NCI-H524 treated with DMSO at 0.1 percent for 48 hours (cell line): ENCODE measurements at places on chromosomes 11 and 22.

DNA sequence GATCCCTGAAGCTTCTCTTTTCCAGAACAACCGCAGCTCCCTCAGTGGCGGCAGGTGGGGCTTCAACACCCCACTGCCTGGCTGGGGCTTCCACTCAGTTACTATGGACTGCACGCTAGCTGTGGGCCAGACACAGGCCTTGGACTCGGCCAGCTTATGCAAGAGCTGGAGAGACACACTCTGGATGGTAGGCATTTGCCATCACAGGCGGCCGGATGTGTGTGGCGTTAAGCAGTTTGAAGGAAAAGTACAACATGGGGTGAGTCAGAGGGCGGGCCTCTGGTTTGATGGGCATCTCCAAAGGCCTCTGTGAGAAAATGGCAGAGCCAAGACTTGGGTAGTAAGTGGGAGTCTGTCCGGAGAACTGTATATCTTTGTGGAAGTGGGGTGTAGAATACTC is 17.6 kb downstream of the KCNJ4 start:
- DNase-seq = no peak

- no peak for DNase-seq
Measured at GRCh38 chr11:131645237-131645636, 274.8 kb downstream of the NTM start.

- DNase-seq = peak; percentile 44
Measured at GRCh38 chr11:72413914-72414628, 20.3 kb downstream of the CLPB start.

DNA sequence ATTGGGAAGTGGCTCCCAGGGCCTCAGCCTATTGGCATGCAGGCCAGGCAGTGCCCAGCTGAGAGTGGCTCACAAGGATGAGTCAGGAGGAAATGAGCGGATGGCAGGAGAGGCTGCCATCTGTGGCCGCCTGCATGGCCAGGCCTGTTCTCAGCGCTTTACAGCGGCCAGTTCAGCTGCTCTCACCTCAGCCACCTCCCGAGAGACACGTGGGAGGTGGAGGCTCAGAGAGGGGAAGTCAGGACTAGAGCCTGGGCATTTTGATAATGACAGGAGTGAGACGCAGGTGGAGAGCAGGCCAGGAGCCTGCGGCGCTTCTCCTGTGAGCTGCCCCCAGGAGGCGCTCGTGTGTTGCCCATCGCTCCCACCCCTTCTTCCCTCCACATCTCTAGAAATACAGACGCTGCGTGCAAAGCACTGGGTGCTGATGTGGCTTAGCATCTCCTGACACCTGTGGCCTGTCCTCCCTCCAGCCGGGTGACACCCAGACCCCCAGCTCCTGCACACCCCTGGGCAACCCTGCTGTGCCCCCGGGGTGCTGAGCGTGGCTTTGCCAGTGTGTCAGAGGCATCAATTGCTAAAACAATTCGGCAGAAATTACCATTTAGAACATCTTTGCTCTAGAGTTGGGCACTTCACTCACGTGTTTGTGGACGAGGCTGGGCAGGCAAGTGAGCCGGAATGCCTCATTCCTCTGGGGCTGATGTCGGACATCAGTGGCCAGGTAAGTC is 21.4 kb upstream of the PANX2 start:
- no peak for DNase-seq

DNA sequence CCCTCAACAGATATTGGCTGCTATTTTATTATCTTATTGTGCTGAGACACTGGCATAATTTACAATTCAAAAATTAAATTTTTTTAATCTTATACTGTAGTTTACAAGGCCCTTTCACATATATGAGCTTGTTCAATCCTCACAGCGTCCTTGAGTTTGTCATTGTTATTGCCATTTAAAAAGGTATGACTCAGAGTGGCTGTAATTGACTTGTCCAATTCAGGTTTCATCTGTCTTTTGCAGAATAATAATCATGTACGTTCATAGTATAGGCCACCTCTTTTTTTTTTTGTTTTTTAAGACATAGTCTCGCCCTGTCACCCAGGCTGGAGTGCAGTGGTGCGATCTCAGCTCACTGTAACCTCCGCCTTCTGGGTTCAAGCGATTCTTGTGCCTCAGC is 11.5 kb downstream of the PTPRJ start:
- no peak for DNase-seq

DNA sequence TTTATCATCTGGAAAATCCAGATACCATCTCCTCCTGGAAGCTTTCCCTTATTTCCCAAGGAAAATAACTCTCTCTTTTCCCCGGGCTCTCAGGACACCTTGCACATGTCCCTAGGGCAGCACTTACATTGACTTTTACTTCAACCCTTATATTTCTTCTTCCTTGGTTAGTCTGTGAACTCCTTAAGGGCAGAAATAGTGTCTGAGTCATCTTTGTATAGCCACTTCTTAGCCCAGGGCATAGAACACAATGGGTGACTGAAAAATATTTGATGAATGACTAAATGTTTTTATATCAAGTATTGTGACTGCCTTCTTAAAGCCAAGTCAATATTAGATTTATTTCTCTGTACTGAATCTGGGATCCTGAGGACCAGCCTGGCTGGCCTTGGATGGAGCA is 45.4 kb upstream of the MYOD1 start:
- DNase-seq = no peak

- no peak for DNase-seq
Measured at GRCh38 chr11:118843565-118843964, 40.1 kb upstream of the CXCR5 start.

GRCh38 chr11:17391493-17392355 is 3.3 kb upstream of the KCNJ11 start:
- no peak for DNase-seq

- no peak for DNase-seq
Measured at GRCh38 chr11:130872981-130873380, 43.3 kb downstream of the SNX19 start.

DNA sequence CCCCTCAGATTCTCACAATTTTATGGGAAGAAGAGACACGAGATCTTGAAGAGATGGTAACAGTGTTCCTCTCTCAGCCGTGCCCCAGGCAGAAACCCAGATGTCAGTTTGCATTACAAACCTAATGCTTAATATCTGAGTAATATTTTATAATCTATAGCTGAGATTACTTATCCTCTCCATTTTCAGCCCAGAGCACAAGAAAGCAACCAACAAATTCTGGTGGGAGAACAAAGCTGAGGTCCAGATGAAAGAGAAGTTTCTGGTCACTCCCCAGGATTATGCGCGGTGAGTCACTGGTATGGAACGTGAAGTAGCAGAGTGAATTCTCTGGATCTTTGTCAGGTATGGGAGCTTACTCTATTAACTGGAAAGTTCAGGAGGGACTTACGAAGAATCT is 884 bp downstream of the CENATAC start:
- DNase-seq = no peak

- no peak for DNase-seq
Measured at GRCh38 chr11:116697639-116698038, 75.1 kb downstream of the BUD13 start.

DNA sequence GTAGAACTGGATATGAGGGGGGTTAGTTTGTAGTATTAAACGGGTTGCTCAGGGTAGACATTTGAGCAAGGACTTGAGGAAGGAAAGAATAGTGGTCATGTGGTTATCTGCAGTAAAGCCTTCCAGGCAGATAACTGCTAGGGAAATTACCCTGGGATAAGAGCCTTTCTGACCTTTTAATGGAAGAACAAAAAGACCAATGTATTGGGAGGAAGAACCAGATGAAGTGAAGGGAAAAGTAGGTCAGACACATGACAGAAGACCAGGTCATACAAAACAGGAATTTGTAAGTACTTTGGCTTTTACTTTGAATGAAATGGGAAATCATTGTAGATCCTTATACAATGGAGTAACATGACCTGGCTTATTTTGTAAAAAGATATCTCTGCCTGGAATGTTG is 241.9 kb upstream of the CTSC start:
- DNase-seq = no peak

- no peak for DNase-seq
Measured at GRCh38 chr11:87425391-87425790, 387.7 kb downstream of the TMEM135 start.

GRCh38 chr11:68354148-68354872 is 41.9 kb downstream of the LRP5 start:
- no peak for DNase-seq

- DNase-seq = no peak
Measured at GRCh38 chr11:10551290-10551592, 10.3 kb upstream of the RNF141 start.

GRCh38 chr11:131827430-131827829 is 457.0 kb downstream of the NTM start:
- DNase-seq = no peak

DNA sequence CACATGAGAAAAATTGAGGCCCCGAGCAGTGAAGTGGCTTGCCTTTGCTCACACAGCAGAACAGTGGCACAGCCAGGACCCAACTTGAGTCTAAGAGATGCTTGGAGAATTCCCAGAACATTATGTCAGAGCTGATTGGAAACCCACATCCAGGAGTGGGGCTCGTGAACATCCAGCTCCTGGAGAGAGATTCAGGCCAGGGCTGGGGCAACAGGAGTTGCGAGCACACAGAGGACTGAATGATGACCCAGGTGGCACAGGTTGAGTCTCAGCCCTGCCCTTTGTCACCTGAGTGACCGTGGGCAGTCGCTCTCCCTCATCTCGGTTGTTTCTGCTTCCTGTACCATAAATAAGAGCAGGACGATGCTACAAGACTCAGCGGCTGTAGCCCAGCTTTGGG is 102.6 kb downstream of the MYO18B start:
- DNase-seq = no peak

DNA sequence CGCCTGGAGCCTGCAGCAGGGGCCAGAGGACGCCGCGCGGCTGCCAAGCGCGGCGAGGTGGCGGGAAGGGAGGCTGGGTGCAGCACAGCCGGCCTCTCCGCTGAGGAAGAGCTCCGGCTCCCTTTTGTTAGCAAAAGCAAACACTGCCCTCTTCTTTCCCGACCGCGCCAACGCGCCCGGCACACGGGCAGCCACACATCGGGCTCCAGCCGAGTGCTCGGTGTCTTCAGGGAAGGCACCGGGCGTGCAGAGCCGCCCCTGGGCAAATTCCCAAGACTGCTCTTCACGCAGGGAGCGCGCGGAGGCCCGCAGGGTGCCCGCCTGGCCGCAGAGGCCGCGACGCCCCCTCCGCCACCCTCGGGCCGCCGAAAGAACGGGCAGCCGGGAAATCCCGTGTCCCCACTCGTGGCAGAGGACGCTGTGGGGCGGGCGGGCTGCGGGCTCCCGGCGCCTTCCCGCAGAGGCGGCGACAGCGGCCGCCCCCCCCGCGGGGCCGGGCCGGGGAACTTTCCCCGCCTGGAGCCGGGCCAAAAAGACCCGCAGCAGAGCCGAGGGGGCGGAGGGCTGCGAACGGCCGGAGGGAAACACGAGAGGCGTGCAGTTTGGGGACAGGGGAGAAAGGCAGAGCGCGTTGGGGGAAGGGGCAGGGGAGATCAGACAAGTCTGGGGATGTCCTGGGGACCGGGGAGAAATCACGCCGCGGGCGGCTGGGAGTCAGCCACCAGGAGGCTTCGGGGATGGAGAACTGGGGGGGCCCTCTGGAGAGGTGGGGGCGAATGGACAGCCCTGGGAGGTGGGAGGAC is 931 bp downstream of the CADM1 start:
- DNase-seq = peak; percentile 39

DNA sequence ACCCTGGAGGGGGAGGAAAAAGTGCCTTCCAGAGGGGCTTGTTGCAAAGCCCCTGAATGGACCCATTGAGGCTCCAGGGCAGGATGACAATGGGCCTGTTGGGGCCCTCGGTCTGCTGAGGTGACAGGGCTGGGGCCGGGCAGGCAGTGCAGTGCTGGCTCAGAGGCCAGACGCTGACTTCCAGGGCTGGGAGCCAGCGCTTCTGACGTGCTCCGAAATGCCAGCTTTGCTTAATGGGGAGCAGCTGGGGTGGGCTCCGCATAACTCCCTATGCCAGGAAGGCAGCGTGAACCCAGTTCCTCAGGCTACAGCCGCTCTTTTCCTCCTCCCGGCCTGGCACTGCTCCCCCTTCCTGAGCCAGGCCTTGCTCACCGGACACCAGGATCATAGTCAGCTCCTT is 17.7 kb downstream of the NAV2 start:
- no peak for DNase-seq

- DNase-seq = no peak
Measured at GRCh38 chr22:27196606-27197005, 539.2 kb downstream of the MIAT start.

- DNase-seq = no peak
Measured at GRCh38 chr11:13042873-13043342, 33.8 kb downstream of the RASSF10 start.

DNA sequence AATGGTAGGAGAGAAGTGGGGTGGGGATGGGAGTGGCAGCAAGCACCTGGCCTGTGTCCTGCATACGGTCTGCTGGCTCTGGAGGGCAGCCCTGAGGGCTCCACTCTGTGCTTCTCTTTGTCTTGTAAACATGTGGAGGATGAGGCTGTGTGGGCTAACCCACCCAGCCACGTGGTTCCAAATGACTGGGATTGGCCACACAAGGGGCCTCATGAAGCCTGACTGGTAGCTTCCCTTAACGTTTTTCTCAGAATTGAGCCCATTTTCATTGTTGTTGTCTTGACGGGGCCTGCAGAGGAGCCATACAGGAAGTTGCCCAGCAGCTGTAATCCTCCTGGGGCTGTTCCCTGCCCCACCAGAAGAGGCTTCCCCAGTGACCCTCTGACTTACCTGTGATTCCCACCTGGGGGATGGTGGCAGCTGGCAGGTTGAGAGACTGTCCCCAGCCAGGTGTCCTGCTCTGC is 18.0 kb downstream of the DERL3 start:
- no peak for DNase-seq

DNA sequence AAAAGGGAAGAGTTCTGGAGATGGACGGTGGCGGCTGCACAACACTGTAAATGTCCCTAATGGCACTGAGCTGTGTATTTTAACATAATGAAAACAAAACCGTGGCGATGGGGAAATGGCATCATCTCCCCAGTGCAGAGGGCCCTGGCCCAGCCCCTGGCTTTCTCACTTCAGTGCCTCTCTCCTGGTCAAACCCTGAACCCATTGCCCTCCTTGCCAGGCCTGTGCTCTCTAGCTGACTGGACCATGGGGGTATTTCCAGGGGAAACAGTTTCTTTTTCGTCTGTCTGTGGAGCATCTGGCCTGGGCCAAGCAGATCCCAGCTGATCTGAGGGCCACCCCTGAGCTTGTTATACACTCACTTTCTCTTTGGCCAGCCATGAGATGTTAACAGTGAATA is 17.4 kb upstream of the NAP1L4 start:
- no peak for DNase-seq

- DNase-seq = no peak
Measured at GRCh38 chr11:70092959-70093715, 15.0 kb downstream of the ANO1 start.

GRCh38 chr11:61002598-61002997 is 31.1 kb downstream of the CD6 start:
- no peak for DNase-seq

GRCh38 chr22:43923191-43923590 is 414 bp upstream of the PNPLA3 start:
- no peak for DNase-seq
